Esophagus squamous epithelium (tissue), 5 donors: ENCODE measurements at places on chromosomes 7 and 10.

DNA sequence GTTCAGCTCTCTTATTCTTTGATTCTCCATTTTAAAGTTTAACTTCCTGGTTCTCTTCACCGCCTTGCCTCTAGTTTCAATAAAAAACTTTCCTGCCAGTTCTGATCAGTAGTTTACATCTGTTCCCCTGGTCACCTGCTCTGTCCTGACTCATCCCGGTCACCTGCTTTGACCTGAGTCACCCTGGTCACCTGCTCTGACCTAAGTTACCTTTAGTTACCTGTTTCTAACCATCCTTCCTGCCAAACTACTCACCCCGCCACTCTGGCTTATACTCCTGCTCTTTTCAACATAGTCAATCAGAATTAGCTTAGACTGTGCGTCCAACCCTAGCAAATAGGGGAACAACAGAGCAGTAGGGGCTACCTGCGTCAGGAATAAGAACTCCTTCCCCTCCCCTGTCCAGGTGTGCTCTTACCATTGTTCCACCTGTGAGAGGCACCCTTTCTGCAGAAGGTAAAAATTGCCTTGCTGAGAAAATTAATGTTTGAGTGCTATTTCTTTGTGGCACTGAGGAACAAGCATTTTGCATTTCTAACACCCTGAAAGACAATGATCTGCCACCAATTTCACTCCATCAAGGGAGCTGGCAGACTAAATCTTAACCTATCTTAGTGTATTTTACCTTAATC is 263.6 kb downstream of the DOCK4 start:
- no peak for DNase-seq

DNA sequence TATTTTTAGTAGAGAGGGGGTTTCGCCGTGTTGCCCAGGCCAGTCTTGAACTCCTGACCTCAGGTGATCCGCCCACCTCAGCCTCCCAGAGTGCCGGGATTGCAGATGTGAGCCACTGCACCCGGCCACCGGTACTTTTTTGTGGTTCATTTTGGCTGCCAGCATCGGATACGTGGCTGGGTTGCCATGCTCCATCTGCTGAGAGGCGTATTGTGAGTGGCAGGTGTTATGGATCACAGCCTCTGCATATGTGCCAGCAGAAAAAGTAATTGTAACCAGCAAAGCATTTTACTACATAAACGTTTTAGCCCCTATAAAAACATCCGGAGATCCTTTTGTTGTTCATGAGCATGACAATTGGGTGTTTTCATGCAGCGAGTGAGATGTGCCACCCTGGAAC is 7.1 kb downstream of the FOXK1 start:
- no peak for DNase-seq

DNA sequence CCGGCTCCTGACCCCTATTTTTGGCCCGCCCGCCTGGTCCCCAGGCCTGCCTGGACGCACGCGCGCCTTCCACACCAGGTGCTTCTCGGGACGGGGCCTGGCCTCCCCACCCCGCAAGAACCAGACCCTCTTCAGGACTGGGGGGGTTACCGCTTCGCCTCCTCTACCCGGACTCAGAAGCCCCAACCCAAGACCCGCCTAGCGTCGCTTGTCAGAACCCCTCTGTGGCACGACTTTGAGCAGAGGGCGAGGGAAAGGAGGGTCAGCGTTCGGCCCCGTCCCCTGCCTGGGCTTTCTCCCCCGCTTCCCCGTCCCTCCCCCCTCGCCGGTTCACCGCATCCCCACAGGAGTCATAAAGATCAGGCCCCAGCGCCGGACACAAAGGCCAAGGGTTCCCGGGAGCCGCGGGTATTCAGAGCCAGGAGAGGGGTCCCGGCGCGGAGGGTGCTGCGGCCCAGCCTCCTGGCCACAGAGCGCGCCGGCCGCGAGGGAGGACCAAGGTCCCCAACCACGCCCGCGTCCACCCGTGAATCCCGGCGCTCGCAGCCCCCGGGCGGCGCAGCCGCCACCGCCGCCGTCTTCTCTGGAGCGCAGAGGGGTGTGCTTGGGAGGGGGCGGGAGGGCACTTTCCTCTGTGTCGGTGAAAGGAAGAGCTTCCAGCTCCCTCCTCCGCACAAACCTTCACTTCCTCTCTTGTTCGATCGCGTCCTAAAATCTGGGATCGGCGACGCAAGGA is 351.9 kb downstream of the DNAJB6 start:
- no peak for DNase-seq

GRCh38 chr7:123665157-123665556 is 9.5 kb downstream of the LMOD2 start:
- DNase-seq = no peak

- no peak for DNase-seq
Observed at GRCh38 chr10:6647811-6648526, 67.9 kb upstream of the PRKCQ start.

- DNase-seq = no peak
Observed at GRCh38 chr7:139068544-139069399, 32.9 kb upstream of the ZC3HAV1L start.

DNA sequence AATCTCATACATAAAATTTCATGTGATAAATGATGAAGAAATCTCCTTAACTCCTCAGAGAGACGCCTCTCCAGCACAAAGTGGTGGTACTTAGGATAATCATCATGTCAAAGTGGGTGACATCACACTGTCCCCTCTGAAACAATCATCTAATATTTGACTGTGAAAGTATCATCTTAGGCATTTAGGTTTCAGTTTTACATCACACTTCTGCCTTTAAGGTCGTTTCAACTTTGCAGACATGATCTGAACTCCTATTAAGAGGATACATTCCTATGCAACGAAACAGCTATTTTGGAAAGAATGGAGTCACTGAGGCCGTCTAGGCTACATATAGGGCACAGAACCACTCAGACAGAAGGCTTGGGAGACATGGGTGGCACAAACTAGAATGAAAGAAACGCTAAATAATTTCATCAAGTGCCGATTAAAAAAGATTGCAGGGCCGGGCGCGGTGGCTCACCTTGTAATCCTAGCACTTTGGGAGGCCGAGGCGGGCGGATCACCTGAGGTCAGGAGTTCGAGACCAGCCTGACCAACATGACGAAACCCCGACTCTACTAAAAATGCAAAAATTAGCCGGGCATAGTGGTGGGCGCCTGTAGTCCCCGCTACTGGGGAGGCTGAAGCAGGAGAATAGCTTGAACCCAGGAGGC is 2.0 kb downstream of the VOPP1 start:
- no peak for DNase-seq

DNA sequence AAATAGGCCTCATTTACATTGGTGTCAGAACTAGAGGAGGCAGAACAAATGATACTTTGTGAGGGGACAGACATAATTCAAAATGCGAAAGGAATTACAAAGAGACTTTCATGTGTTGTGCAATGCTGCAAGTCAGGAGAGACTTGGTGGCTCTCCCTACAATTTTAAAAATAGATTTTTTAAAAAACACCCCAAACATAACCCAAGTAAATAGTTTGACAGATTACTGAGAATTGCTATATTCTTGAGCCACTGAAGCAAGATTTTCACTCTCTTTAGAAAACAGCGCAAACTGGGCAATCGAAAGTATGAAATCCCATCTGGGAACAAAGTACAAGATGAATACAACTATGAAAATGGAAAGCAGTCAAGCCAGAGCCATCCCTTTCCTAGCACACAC is 126.3 kb upstream of the NPY start:
- DNase-seq = no peak
